Right lobe of liver (tissue), 6 donors: ENCODE measurements at places on chromosomes 11 and 22. TPM values are rescaled to one million over a fixed set of nuclear protein-coding genes. Genes with fewer than 3 reads are reported as not detected.
A peak's percentile ranks its signal among the peaks of the same experiment; 100 is the strongest.

- no peaks in the 10 kb centered on the region for H3K27me3 ChIP-seq
- peaks cover 34% of the 10 kb centered on the region for H3K4me1 ChIP-seq
- no peak overlapping the region for H3K27ac ChIP-seq
- DNase-seq = peak; percentile 52
- H3K36me3 ChIP-seq = no peaks in the 10 kb centered on the region
Measured at GRCh38 chr11:404551-405264, 10.1 kb downstream of the SIGIRR start.

DNA sequence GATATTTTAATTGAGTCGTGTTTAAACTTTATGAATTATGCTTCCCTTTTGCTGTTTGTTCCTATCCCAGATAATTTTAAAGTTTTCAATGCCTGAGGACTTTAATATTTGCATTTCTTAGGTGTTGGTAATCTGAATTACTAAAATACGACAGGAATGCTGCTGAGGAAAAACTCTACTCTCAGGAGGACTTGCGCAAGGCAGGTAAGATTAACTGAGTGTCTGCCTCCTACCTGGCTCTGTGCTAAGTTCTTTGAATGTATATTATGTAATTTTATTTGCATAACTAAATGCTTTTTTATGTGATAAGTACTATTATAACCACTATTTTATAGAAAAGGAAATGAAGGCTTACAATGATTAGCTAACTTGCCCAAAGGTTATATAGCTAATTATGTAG lies 2.7 kb upstream of the KCNA4 start:
- H3K4me1 ChIP-seq = no peaks in the 10 kb centered on the region
- DNase-seq = no peak

DNA sequence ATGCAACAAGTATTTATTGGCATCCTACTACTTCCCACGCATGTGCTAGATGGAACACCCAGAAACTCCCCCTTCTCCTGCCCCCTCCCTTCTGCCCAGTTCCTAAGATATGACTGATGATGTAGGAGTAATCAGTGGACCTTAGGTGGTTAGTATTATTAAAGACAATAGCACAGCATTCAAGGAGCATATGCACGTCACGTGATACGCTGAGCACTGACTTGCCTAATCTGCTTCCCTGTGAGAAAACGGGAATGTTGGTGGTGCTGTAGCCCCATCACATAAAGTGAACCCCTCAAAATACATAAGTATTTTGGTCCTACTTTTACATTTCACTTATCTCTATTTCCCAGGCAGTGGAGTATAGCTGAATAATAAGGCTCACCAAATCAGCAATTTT lies 12.4 kb downstream of the DRD2 start:
- H3K27ac ChIP-seq = no peak overlapping the region
- H3K27me3 ChIP-seq = no peaks in the 10 kb centered on the region
- H3K36me3 ChIP-seq = no peaks in the 10 kb centered on the region
- H3K4me3 ChIP-seq = no peak overlapping the region
- H3K4me1 ChIP-seq = no peaks in the 10 kb centered on the region
- DNase-seq = no peak

- no peak overlapping the region for H3K4me3 ChIP-seq
- peak; percentile 74 for DNase-seq
- peak overlapping the region; percentile 63 for H3K27ac ChIP-seq
- no peaks in the 10 kb centered on the region for H3K27me3 ChIP-seq
Measured at GRCh38 chr11:94602430-94603372, 35.5 kb downstream of the PIWIL4 start.

DNA sequence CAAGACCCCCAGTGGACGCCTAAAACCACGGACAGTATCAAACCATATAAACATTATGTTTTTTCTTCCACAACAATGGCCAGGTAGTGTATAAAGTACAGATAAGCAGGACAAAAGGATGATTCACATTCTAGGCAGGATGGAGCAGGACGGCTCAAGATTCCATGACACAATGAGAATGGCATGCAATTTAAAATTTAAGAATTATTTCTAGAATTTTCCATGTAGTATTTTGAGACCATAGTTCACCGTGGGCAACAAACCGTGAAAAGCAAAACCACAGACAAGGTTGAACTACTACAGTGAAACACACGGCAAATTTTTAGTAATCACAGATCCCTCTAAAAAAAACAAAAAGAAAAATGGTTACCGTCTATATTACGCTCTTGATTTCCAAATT lies 7.5 kb downstream of the NARS2 start:
- no peaks in the 10 kb centered on the region for H3K4me1 ChIP-seq
- no peaks in the 10 kb centered on the region for H3K27me3 ChIP-seq

GRCh38 chr11:32318071-32319055 lies 117.0 kb downstream of the WT1 start:
- no peaks in the 10 kb centered on the region for H3K27me3 ChIP-seq
- H3K4me3 ChIP-seq = no peak overlapping the region
- no peaks in the 10 kb centered on the region for H3K4me1 ChIP-seq
- no peak for DNase-seq

GRCh38 chr11:124200671-124201070 lies 17.5 kb downstream of the OR10D3 start:
- H3K27me3 ChIP-seq = no peaks in the 10 kb centered on the region
- no peak for DNase-seq
- no peaks in the 10 kb centered on the region for H3K36me3 ChIP-seq
- H3K4me1 ChIP-seq = no peaks in the 10 kb centered on the region
- H3K4me3 ChIP-seq = no peak overlapping the region

GRCh38 chr11:68146010-68146540 lies 24.9 kb upstream of the CHKA start:
- H3K4me3 ChIP-seq = peak overlapping the region; percentile 9
- H3K27ac ChIP-seq = peak overlapping the region; percentile 86
- no peaks in the 10 kb centered on the region for H3K4me1 ChIP-seq
- DNase-seq = peak; percentile 99

DNA sequence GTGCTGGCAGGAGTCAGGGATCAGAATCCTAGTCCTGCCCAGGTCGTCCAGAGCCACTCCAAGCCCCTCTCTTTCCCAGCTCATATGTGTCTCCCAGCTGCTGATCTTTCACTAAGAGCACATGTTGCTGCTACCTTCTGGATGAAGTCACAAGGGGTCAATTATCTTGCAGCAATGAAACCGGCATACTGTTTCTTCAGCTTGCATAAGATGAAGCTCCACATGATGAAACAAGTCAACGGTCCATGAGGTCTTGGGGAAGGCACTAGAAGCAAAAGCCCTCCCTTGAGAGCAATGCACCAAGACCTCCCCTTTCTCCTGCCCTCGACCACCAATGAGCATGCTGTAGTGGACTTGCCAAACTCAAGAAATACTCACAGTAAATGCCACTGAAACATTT lies 148.9 kb downstream of the TENM4 start:
- no peaks in the 10 kb centered on the region for H3K27me3 ChIP-seq
- H3K27ac ChIP-seq = no peak overlapping the region

DNA sequence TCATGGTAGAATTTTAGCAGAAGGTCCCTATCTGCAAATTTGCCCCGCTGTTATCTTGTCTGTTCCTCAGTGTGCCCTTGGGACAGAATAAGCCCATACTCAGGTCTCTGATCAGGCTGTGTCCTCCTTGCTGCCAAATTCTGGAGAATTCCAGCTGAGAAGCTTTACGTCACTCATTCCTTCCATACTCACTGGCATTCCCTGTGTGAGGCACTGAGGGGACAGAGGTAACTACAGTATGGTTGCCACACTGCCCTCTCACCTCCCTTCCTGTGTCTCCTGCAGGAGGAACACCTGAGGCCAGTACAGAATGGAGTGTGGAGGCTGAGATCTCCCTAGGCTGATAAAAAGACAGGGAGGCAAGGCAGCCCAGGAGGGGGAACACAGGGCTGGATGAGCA lies 31.5 kb downstream of the SHISA8 start:
- no peaks in the 10 kb centered on the region for H3K27me3 ChIP-seq
- no peak for DNase-seq
- no peak overlapping the region for H3K27ac ChIP-seq
- no peaks in the 10 kb centered on the region for H3K4me1 ChIP-seq
- H3K36me3 ChIP-seq = peaks cover 87% of the 10 kb centered on the region

GRCh38 chr11:19077965-19078364 lies 17.4 kb upstream of the MRGPRX2 start:
- no peak overlapping the region for H3K27ac ChIP-seq
- H3K4me1 ChIP-seq = no peaks in the 10 kb centered on the region
- H3K27me3 ChIP-seq = no peaks in the 10 kb centered on the region
- DNase-seq = no peak

GRCh38 chr11:116787786-116788486 lies at the start of gene ZPR1:
ZPR1 (minus strand) TSS chr11:116788023; CDS start chr11:116787990, 33 bp downstream.
- H3K4me1 ChIP-seq = peaks cover 46% of the 10 kb centered on the region
- peak within 1 kb of the TSS; percentile 99 for H3K4me3 ChIP-seq
- peaks cover 38% of the 10 kb centered on the region for H3K36me3 ChIP-seq
- peak within 1 kb of the TSS; percentile 73 for H3K27ac ChIP-seq

DNA sequence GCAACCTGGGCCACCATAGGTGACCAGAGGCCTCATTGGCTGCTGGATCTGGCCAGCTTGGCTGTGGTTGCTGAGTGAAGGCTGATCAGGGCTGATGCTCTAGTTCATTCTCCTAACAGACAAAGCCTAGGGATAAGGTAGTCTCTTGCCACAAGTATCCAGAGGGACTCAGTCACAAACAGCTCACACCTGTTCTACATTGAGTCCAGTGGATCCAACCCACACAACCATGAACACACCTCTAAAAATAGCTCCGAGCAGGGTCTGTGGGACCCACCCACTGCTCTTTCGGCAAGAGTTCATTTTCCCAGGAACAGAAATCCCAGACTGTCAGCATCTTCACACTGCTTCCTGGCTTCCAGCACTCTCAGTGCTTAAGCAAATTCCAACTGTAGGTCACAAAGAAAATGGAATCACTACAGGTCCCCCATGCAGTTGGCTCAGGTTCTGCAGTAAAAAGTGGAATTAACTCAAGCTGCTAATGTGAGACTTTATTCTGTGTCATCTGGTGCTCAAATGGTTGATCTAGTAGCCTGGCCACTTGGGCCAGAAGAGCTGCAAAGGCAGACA lies 67.3 kb downstream of the PPFIBP2 start:
- no peaks in the 10 kb centered on the region for H3K36me3 ChIP-seq
- no peaks in the 10 kb centered on the region for H3K27me3 ChIP-seq
- H3K4me1 ChIP-seq = no peaks in the 10 kb centered on the region
- no peak for DNase-seq
- no peak overlapping the region for H3K4me3 ChIP-seq
- no peak overlapping the region for H3K27ac ChIP-seq

- DNase-seq = no peak
- H3K27ac ChIP-seq = no peak overlapping the region
- no peaks in the 10 kb centered on the region for H3K36me3 ChIP-seq
- no peak overlapping the region for H3K4me3 ChIP-seq
Measured at GRCh38 chr11:64333556-64333955, 6.4 kb upstream of the CCDC88B start.

- H3K36me3 ChIP-seq = no peaks in the 10 kb centered on the region
- H3K4me3 ChIP-seq = no peak overlapping the region
- H3K27ac ChIP-seq = no peak overlapping the region
- DNase-seq = peak; percentile 43
- H3K27me3 ChIP-seq = no peaks in the 10 kb centered on the region
Measured at GRCh38 chr22:48424201-48424627, 1403.5 kb downstream of the BRD1 start.

DNA sequence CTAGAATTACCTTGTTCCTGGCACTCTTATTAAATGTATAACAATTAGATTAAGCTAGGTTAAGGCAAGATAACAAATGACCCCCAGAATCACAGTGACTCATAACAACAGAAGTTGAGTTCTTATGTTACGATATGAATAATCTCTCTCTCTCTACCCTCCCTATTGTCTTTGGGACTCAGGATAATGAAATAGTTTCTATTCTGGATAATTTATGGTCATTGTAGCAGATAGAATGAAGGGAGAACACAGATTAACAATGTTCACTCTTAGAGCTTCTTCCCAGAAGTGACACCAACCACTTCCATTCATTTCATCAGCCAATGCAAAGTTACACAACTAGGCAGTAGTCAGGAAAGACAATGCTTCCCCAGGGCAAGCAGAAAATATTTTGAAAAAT lies 334.5 kb downstream of the C11orf87 start:
- H3K27me3 ChIP-seq = no peaks in the 10 kb centered on the region
- H3K4me1 ChIP-seq = no peaks in the 10 kb centered on the region
- no peak for DNase-seq

DNA sequence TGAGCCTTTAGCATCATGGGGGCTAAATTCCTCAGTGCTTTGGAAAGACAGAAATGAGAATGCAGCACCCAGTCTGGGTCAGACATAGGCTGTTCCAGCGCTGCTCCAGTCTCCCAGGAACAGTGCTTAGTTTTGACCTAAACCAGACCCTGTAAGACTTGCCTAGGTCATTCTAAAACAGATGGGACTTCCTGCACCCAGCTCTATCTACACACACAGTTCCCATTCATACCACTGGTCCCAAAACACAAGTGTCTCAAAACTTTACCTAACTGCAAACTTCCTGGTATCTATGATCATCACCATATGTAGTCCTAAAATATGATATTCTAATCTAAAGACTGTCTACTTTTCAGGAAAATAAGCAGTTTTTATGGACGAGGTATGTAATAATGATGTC lies 37.9 kb downstream of the PRCP start:
- H3K27ac ChIP-seq = no peak overlapping the region
- DNase-seq = no peak
- H3K36me3 ChIP-seq = no peaks in the 10 kb centered on the region
- no peak overlapping the region for H3K4me3 ChIP-seq
- no peaks in the 10 kb centered on the region for H3K27me3 ChIP-seq

- H3K27ac ChIP-seq = no peak overlapping the region
- no peak overlapping the region for H3K4me3 ChIP-seq
- H3K36me3 ChIP-seq = no peaks in the 10 kb centered on the region
Measured at GRCh38 chr22:19663821-19664355, 50.4 kb upstream of the SEPTIN5 start.

DNA sequence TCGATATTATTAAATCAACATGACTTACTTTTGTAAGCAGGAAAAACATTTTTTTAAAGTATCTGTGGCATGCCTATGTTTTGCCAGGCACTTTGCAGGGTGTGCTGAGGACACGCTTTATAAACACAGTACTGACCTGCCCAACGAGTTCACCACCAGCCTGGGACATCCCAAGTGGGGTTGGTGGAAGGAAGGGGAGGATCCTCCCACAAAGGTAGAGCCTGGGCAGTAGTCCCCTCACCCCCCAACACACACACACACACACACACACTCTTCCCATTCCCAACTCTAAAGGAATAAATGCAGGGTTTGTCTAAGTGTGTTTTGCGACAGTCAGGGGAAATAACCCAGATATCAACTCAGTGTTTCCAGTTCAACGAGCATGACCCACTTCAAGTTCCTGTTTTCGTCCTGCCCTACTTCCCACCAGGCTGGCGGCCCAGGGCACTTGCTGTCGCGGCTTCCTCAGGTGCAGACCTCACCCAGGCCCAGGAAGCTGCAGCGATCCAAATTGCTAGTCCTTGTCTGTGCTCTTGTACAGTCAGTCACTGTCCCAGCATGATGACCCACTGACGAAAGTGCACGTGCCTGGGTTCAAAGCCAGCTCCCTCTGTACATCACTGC lies 3.1 kb downstream of the CERK start:
- no peaks in the 10 kb centered on the region for H3K27me3 ChIP-seq
- H3K4me1 ChIP-seq = peaks cover 79% of the 10 kb centered on the region
- H3K4me3 ChIP-seq = no peak overlapping the region
- peak overlapping the region; percentile 90 for H3K27ac ChIP-seq

Gene OR4D5
- not detected for total RNA-seq

Gene MS4A3
- not detected for total RNA-seq

Gene ACCSL
- not detected for total RNA-seq

Gene KRTAP5-9
- total RNA-seq = not detected

Gene FANCF
- 4.1 TPM for total RNA-seq

Gene TEF
- total RNA-seq = 6.1 TPM

Gene BEST1
- total RNA-seq = 0.68 TPM

Gene OR8D4
- total RNA-seq = not detected

Gene TENM4
- 0.07 TPM for total RNA-seq

Gene CHADL
- total RNA-seq = 1.3 TPM

Gene GPR83
- total RNA-seq = 0.06 TPM
